ENCODE measurements at places on chromosomes 7 and 10.
A peak's percentile ranks its signal among the peaks of the same experiment; 100 is the strongest.

- no peak for DNase-seq
Measured at GRCh38 chr10:115980470-115980869, 292.5 kb downstream of the GFRA1 start.

DNA sequence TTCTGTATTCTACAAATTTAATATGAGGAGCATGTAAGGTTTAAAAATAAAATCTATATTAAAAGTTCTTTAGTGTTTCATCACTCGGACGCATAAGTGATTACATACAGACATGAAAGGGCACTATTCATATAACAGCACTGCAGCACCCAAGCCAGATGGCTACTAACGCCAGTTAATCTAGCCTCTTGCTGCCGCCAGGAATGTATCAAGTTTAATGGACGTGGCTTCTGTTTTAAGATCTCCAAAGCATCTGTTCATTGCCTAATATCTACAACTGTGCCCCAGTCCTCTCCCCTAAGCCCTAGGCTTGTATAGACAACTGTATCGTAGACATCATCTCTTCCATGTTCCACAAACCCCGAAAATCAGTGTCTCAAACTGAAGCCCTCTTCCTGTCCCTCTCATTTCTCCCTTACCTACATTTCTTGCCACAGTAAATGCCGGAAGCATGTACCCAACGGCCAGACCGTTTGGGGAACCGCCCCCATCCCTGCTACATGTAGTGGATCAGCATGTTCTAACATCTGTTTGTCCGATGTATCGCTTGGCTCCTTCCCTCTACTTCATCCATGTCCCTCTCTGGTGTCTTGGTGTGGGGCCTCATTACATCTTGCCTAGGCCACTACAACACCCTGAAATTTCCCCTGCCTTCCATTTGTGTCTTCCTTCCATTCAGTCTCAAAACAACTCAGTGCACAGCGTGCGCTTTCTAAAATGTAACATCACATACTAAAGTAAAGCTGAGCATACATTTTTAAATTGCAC, 147.5 kb upstream of the RSU1 start:
- no peak for DNase-seq

- no peak for DNase-seq
Measured at GRCh38 chr10:63593576-63593975, 72.4 kb downstream of the REEP3 start.

- DNase-seq: no peak
Measured at GRCh38 chr10:5584895-5585516, 60.2 kb downstream of the CALML3 start.

GRCh38 chr10:6005856-6006395, 28.6 kb upstream of the IL15RA start:
- no peak for DNase-seq

DNA sequence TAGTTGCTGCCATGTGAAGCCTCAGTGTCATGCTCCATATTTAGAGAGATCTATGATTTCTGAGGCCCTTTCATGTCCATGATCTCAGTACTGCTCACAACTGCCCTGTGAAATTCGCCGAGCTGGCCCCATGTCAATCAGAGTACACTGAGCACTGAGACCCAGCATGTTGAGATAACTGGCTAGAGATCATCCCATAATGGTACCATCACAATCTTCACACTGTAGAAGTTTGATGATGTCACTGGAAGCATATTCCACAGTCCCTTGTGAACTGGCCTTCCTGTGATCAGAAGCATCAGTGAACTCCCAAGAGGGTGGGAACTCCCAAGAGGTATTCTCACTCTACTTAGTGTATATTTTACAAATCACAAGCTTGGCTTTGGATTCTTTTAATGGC, 116.0 kb downstream of the EGFR start:
- no peak for DNase-seq

DNA sequence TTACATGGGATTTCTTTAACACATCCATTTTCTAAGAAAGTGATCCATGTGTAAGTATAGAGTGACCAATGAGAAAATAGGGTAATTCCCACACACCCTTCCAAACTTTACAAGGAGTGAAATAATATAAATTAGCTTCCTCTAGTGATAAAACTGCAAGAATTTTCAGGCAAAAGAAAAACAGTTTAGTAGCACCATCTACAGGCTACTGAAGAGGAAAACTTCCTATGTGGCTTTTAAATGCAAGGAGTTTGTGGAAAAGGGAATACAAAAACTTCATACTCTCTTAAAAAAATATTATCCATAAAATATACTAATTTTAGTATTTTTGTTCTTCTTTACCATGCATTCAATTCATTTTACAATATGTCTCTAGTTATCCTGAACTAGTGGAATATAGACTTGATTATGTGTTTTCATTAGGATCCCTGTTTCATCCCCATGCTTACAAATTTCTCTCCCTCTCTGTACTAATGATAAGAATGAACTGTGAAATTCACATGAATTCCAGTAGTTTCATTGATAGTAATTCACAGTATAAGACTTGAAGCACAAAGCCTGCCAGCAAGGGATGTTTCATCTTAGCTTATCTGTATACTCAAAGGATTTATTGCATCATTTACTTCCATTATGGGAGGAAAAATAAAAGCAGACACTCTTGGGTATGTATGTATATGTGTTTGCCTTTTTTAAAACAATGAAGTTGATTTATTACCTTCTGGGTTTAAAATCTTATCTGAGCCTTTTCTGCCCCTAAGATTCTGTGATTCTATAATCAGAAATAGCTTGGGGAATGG, 442.9 kb downstream of the AUTS2 start:
- no peak for DNase-seq

DNA sequence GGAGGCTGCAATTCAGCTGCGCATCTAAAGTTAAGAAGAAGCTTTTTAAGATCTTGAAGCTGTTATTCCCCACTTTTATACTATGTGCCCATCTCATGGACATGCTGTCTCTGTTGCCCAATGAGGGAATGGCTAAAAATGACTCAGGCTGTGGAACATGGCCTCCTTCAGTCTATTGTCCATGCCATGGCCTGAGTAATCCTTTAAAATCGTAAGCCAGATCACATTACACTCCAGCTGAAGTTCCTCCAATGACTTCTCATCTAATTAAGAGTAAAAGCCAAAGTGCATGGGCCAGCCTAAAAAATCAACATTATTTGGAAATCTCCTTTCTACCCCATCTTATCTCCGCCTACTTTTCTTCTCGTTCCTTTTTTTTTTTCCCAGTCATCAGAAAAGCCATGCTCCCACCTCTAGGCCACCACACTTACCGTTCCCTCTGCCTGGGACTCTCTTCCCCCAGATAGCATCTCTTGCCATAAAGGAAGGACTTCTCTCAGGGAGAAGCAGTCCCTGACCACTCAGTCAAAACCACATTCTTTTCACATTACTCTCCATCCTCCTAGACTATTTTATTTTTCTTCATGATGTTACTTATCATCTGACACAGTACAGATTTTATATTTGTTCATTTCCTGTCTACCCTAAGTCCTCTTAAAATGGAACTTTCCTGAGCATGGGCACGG, 337.4 kb downstream of the PRPF18 start:
- no peak for DNase-seq

GRCh38 chr10:71600849-71601248, 118.7 kb downstream of the C10orf105 start:
- no peak for DNase-seq

DNA sequence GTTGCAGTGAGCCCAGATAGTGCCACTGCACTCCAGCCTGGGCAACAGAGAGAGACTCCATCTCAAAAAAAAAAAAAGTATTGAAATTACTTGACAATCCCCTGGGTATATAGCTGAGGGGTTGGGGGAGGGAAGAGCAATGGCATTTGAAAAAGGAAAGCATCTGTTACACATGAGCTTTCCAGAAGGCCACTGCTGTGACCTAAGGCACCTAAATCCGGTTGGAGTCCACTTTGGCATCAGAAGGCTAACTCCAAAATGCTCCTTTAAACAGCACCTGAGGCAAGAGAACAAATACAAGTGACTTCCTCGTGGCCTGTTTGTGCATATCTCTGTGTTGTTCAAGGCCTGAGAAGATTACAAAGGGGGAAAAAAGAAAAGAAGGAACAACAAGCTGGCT, 74.8 kb upstream of the PALS2 start:
- DNase-seq: no peak

DNA sequence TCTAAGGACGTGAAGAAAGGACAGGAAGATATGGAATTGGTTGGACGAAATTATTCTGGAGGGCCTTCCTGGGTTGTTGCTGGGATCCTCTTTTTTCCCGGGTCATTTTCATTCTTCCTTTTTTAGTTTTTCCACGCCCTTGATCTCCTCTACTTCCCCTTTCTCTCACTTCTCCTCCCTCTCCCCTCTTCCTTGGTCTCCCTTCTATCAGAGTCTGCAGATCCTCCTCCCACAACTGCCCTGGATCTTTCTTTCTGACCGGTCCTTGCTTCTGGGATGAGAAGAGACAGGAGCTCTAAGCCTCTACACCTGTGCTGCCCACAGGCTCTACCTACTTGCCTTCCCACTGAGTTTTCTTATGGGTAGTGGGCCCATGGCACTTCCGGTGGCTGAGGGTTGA, 103.7 kb upstream of the RELN start:
- DNase-seq: no peak

DNA sequence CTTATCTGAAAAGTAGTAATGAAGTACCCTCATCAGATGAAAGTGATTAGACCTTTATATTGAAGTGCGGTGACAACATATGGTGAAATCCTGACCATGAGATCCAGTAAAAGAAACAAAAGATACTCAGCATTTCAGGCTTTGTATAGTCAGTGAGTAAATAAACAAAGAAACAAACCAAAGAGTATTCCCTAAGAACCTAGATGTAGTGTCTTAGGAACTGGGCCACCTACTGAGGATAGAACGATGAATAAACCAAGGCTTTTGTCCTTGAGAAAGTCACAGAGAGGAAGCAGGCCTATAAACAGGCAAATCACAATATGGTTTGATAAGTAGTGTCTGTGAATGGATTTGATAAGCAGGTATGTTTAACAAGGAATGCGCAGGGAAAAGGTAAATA, 46.2 kb downstream of the ZNF277 start:
- DNase-seq: no peak

DNA sequence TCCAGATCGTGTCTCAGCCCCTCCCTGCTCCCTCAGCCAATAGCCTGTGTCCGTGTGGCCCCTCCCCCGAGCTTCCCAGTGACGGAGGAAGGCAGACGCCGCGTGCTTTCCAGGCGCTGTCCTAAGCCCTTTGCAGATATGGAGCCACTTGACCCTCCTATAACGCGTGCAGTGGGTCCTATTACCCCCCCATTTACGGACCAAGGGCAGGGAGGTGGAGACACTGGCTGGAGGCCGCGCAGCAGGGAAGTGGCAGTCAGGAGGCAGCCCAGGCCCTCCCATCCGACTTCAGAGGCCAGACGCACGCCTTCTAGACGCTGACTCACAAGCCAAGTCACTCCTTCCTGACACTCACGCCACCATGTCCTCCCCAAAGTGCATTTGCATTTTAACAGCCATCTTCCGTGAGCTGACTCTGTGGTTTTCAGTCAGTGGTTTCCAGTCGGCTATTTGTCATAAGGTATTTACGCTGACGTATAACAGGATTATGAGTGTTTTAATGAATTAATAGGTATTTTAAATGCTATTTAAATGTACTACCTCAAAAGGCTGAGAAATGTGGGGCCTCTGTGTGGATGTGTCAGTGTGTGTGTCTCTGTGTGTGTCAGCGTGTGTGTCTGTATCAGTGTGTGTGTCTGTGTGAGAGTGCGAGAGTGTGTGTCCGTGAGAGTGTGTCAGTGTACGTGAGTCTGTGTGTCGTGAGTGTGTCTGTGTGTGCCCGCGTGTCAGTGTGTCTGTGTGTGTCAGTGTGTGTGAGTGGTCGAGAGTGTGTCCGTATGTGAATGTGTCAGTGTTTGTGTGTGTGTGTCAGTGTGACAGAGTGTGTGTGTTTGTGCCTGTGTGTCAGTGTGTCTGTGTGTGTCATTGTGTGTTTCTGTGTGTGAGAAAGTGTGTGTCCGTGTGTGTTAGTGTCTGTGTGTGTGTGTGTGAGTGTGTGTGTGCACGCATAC, 92.0 kb upstream of the INSIG1 start:
- peak; percentile 88 for DNase-seq

GRCh38 chr7:132430041-132430855, 146.0 kb downstream of the PLXNA4 start:
- no peak for DNase-seq

DNA sequence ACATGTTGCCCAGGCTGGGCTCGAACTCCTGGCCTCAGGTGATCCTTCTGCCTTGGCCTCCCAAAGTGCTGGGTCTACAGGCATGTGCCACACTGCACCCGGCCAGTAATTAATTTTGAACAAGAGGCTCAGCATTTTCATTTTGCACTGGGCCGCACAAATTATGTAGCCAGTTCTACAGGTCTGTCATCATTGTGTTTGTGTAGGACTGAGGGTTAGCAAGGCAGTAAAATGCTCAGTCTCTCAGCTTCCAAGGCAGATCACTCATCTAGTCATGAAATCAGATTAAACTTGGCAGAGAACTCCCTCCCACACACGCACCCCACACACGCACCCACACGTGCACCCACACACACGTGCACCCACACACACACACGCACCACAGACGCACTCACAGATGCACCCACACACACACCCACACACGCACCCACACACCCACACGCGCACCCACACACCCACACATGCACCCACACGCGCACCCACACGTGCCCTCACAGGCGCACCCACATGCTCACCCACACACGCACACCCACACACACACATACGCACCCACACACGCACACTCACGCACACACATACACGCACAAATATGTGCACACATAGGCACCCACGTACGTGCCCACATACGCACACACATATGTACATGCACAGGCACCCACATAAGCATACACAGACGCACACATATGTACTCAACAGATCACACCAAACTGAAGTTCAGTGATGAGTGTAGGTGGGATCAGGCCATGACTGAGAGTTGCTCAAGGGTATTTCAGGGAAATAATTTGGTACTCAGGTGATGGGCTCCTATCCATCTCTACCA, 27.8 kb upstream of the PROSER2 start:
- DNase-seq: no peak

GRCh38 chr10:78868861-78869260, 199.9 kb upstream of the ZMIZ1 start:
- no peak for DNase-seq

- DNase-seq: no peak
Measured at GRCh38 chr7:50598460-50599343, 33.5 kb upstream of the DDC start.

DNA sequence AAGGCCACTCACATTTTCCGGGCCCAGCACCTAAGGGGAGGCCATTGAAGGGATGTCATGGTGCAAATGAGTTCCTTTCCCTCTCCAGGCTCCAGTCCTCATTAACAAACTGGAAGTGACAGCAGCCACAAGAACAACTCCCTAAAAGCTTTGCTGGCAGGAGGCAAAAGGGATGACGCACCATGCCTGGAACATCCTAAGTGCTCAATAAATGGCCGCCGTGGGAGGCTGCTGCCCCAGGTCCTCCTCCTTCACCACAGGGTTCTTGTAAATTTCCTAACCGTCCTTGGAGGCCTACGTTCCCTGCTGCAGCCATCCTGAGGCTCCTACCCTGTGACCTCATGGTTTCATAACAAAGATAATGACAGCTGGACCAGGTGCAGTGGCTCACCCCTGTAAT, 41.3 kb upstream of the CAMK1D start:
- no peak for DNase-seq
